Thyroid gland (tissue), 4 donors: ENCODE measurements at places on chromosomes 6 and 20. TPM values are rescaled to one million over a fixed set of nuclear protein-coding genes. Genes with fewer than 3 reads are reported as not detected.

DNA sequence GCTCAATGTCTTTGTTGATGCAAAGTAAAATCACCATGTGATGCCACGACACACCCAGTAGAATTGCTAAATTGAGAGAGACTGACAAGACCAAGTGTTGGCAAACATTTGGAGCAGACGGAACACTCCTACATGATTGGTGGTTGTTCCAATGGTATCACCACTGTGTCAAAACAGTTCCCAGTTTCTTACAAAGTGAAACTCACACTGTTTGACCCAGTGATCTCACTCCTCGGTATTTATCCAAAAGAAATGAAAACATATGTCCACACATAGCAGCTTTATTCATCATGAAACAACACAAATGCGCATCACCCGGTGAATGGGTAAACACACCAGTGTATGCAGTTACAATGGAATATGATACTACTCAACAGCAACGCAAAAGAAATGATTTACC, 74.0 kb upstream of the SULF2 start:
- DNase-seq: no peak
- H3K4me3 ChIP-seq: no peak overlapping the region
- H3K27ac ChIP-seq: no peak overlapping the region
- H3K4me1 ChIP-seq: peaks cover 16% of the 10 kb centered on the region
- no peaks in the 10 kb centered on the region for H3K27me3 ChIP-seq
- no peaks in the 10 kb centered on the region for H3K36me3 ChIP-seq

SNRNP48 gene
- 28.8 TPM for total RNA-seq

GINS1 gene
- total RNA-seq: 1.5 TPM

- DNase-seq: no peak
- no peak overlapping the region for H3K4me3 ChIP-seq
- H3K27me3 ChIP-seq: no peaks in the 10 kb centered on the region
Observed at GRCh38 chr6:169824021-169824420, 72.6 kb downstream of the ERMARD start.

RNF5 gene
- total RNA-seq: 64.0 TPM

GRCh38 chr6:169999367-169999766, 247.9 kb downstream of the ERMARD start:
- no peak for DNase-seq
- no peaks in the 10 kb centered on the region for H3K36me3 ChIP-seq
- H3K4me3 ChIP-seq: no peak overlapping the region
- no peaks in the 10 kb centered on the region for H3K4me1 ChIP-seq

DNA sequence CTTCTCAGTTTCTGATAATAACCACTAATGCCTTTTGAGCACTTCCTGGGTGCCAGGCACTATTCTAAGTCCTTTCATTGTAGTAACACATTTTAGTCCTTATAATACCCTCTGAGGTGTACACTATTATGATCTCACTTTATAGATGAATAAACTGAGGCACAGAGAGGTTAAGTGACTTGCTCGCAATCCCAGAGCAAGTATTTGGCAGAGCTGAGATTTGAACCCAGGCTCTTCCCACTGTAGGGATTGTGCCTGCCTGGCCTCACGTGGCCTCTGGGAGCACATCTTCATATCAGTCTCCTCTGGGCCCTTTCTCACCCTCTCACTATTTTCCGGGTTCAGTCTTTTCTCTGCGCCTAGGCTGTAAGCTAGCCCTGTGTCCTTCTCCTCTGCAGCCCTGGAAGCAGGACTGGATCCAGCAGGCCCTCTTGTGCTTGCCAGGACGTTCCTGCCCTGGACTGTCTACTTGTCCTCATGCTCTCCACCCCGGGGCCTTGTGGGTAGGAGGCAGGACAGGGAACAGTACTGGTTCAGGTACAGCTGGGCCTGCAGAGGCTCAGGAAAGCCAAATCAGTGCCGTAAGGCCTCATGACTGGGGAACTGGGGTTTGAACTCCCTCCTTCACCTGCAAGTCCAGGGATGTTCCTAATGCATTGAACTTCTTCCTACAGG, 139.6 kb downstream of the VEGFA start:
- no peaks in the 10 kb centered on the region for H3K27me3 ChIP-seq
- no peaks in the 10 kb centered on the region for H3K36me3 ChIP-seq
- no peak overlapping the region for H3K27ac ChIP-seq
- H3K4me3 ChIP-seq: no peak overlapping the region
- peaks cover 25% of the 10 kb centered on the region for H3K4me1 ChIP-seq
- no peak for DNase-seq

GRCh38 chr6:41256383-41256782, 28.2 kb downstream of the TREML4 start:
- no peaks in the 10 kb centered on the region for H3K27me3 ChIP-seq
- H3K36me3 ChIP-seq: no peaks in the 10 kb centered on the region
- H3K27ac ChIP-seq: no peak overlapping the region
- no peaks in the 10 kb centered on the region for H3K4me1 ChIP-seq

SLC2A4RG gene
- 26.0 TPM for total RNA-seq

DNA sequence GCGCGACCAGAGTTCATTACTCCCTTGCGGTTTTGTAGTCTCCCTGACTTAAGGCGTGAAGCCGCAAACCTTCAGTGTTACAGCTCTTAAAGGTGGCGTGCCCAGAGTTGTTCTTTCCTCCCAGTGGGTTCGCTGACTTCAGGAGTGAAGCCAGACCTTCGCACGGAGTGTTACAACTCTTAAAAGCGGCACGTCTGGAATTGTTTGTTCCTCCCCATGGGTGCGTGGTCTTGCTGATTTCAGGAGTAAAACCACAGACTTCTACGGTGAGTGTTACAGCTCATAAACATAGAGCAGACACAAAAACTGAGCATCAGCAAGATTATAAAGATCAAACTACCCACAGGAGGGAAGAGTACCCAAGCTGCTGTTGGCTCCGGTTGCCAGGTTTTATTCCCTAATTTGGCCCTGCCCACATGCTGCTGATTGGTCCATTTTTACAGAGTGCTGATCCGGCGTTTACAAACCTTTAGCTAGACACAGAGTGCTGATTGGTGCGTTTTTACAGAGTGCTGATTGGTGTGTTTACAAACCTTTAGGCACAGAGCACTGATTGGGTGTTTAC, 10.4 kb downstream of the TMEM14C start:
- H3K27me3 ChIP-seq: no peaks in the 10 kb centered on the region
- peaks cover 10% of the 10 kb centered on the region for H3K36me3 ChIP-seq
- H3K4me3 ChIP-seq: no peak overlapping the region
- no peaks in the 10 kb centered on the region for H3K4me1 ChIP-seq
